ENCODE measurements at places on chromosomes 12 and 14. TPM values are rescaled to one million over a fixed set of nuclear protein-coding genes. Genes with fewer than 3 reads are reported as not detected.

- H3K27me3 ChIP-seq = no peaks in the 10 kb centered on the region
- DNase-seq = no peak
- no peaks in the 10 kb centered on the region for H3K36me3 ChIP-seq
- H3K4me1 ChIP-seq = no peaks in the 10 kb centered on the region
- no peak overlapping the region for H3K27ac ChIP-seq
Observed at GRCh38 chr14:65581799-65582198, 169.3 kb downstream of the FUT8 start.

DNA sequence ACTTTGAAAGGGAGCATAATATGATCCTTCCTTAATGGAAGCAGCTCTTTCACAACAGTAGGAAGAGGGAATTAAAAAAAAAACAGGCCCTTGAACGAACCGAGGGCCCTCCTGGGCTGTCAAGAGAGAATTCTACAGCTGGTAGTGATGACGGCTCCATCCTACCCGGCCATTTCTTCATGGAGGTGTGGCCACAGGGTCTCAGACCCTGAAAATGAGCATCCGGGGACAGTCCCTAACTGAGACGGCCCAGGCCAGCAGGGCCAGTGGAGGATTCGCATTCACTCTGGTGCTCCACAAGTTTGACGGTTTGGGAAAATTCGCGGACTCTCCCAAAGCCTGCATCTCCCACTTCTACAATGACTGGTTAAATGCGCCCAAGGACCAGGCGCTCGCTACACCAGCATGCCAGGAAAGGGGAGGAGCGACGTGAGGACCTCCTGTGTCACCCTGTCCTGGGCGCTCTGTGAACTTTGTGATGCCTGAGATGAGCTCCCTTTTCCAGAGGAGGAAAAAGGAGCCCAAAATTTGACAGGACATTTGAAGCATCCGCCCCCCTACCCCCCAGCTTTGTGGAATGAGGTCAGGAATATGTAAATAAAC lies 66.8 kb downstream of the BCL11B start:
- H3K27ac ChIP-seq = peak overlapping the region; percentile 75
- H3K36me3 ChIP-seq = peaks cover 62% of the 10 kb centered on the region
- peak overlapping the region; percentile 66 for H3K4me3 ChIP-seq
- H3K27me3 ChIP-seq = no peaks in the 10 kb centered on the region

DNA sequence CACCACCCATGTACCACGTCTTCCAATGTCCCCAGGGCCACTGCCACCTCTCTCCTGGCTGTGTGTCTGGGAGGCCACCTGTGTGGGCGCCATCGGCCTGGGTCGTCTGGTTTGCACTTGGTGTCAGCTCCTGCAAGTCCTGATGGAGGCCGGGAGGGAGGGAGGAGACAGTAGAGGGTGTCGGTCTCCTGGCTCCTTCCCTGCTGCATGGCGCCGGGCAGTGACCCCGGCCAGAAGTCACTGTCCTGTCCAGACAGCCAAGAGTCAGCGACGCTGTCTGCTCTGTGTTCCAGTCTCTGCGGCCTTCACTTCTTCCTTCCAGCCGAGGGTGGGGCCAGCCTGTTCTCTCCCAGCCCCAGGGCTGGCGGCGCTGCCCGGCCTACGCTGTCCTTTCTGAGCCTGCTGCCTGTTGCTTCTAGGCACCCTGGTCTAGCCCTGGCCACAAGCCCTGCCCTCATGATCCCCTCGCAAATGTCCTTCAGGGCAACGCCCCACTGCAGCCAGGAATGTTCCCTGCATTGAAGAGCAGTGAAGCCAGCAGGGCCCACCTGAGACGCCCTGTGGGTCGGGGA lies 13.0 kb upstream of the LBHD2 start:
- no peak for DNase-seq
- H3K36me3 ChIP-seq = no peaks in the 10 kb centered on the region
- H3K27me3 ChIP-seq = no peaks in the 10 kb centered on the region
- no peak overlapping the region for H3K27ac ChIP-seq

DNA sequence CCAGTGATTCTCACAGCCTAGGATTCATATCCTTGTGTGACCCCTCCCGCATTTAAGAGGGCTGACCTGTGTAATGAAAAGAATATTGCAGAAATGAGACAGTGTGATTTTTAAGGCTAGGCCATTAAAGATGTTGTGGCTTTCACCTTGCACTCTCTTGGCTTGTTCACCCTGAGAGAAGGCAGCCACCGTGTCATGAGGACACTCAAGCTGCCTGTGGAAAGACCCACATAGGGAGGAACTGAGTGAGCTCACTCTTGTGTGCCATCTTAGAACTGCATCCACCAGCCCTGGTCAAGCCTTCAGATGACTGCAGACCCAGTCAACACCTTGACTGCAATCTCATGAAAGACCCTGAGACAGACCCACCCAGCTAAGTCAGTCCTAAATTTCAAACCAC lies 46.3 kb upstream of the TMPO start:
- H3K4me3 ChIP-seq = no peak overlapping the region
- H3K27me3 ChIP-seq = peaks cover 2% of the 10 kb centered on the region
- no peak overlapping the region for H3K27ac ChIP-seq

DNA sequence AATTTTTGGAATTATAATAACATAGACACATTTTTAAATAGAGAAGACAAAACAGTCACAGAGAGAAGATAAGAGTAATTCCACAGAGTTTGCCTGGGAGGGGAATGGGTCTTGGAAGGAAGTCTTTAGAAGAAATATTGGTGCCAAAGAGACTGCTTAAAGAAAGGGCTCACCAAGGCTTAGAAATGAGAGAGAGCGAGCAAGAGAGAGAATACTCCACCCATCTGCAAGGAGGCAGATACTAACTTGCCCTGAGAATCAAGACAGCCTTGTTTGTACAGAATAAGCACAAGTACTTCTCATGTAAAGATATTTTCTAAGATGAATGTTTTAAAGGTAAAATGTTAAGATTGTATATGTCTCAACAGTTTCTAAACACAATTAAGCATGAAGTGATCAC lies 165.5 kb downstream of the SLC38A4 start:
- H3K27me3 ChIP-seq = no peaks in the 10 kb centered on the region
- no peak overlapping the region for H3K27ac ChIP-seq
- no peak overlapping the region for H3K4me3 ChIP-seq
- no peaks in the 10 kb centered on the region for H3K36me3 ChIP-seq
- no peaks in the 10 kb centered on the region for H3K4me1 ChIP-seq

DNA sequence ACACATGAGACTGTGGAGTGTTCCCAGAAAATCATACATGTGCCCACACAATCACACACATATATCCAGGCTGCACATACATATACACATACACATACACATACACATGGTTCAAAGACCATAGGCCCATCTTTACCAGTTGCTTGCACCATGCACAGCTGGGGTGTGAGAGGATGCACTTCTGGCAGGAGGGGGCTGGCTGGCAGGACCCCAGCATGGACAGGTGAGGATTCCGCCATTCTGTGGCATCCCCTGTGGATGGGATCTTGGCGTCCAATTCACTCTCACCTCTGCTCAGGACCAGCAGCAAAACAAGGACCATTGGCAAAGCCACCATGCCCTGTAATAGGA lies 7.0 kb downstream of the ITGB7 start:
- peaks cover 32% of the 10 kb centered on the region for H3K36me3 ChIP-seq
- H3K27me3 ChIP-seq = no peaks in the 10 kb centered on the region
- H3K4me1 ChIP-seq = peaks cover 72% of the 10 kb centered on the region
- H3K4me3 ChIP-seq = peak overlapping the region; percentile 55
- DNase-seq = no peak
- peak overlapping the region; percentile 76 for H3K27ac ChIP-seq

DNA sequence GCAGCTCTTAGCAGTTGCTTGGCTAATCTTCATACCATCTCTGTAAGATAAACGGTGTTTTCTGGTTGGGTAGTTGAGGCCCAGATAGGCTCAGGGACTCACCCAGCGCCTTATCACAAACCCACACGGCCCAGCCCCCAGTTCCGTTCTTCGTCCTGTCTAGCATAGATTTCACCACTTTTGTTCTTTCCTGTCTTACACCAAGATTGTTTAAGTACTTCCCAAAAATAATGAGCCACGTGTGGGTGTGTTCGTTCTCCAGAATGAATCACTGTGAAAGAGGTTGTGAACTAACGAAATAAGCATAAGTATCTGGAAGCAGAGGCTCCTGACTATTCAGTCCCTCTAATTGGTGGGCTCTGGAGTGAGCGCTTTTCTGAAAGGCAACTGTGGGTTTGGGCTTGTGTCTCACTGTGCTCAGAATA lies 21.4 kb downstream of the ACVR1B start:
- H3K4me3 ChIP-seq = peak overlapping the region; percentile 53
- H3K4me1 ChIP-seq = peaks cover 50% of the 10 kb centered on the region
- H3K27ac ChIP-seq = no peak overlapping the region
- H3K27me3 ChIP-seq = no peaks in the 10 kb centered on the region

DNA sequence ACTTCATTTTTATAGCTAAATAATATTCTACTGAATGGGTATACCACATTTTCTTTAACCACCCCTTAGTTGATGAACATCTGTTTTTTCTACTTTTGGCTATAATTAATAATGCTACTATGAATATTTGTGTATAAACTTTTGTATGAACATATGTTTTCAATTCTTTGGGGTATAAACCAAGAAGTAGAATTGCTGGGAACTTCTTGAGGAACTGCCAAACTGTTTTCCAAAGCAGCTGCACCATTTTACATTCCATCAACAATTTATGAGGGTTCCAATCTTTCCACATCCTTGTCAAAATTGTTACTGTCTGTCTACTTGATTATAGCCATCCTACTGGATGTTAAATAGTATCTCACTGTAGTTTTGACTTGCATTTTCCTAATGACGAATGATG lies 221.8 kb downstream of the PRKD1 start:
- DNase-seq = no peak
- H3K27ac ChIP-seq = no peak overlapping the region
- H3K4me1 ChIP-seq = no peaks in the 10 kb centered on the region
- H3K27me3 ChIP-seq = no peaks in the 10 kb centered on the region
- H3K36me3 ChIP-seq = no peaks in the 10 kb centered on the region

GRCh38 chr14:33039311-33039710 lies 100.6 kb downstream of the NPAS3 start:
- no peaks in the 10 kb centered on the region for H3K4me1 ChIP-seq
- no peaks in the 10 kb centered on the region for H3K36me3 ChIP-seq
- no peak overlapping the region for H3K4me3 ChIP-seq
- no peak for DNase-seq
- no peaks in the 10 kb centered on the region for H3K27me3 ChIP-seq

DNA sequence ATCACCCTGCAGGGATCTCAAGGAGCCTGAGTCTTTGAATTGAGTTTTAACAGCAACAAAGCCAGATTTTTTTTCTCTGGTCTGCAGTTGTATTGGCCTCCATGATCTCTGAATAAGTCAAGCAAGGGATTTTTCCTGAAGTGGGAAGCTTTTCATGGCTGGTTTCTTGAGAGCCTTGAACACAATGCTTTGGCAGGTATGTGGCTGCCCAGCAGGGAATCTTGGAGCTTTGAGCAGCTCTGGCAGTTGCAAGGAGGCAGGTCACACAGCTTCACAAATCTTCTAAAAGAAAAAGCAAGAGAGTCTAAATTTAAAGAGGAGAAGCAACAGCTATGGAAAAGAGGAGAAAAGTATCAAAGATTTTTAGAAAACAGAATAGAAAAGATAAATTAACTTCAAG lies 60.1 kb downstream of the RPS29 start:
- no peak overlapping the region for H3K4me3 ChIP-seq
- no peaks in the 10 kb centered on the region for H3K27me3 ChIP-seq
- DNase-seq = no peak
- H3K4me1 ChIP-seq = no peaks in the 10 kb centered on the region

DNA sequence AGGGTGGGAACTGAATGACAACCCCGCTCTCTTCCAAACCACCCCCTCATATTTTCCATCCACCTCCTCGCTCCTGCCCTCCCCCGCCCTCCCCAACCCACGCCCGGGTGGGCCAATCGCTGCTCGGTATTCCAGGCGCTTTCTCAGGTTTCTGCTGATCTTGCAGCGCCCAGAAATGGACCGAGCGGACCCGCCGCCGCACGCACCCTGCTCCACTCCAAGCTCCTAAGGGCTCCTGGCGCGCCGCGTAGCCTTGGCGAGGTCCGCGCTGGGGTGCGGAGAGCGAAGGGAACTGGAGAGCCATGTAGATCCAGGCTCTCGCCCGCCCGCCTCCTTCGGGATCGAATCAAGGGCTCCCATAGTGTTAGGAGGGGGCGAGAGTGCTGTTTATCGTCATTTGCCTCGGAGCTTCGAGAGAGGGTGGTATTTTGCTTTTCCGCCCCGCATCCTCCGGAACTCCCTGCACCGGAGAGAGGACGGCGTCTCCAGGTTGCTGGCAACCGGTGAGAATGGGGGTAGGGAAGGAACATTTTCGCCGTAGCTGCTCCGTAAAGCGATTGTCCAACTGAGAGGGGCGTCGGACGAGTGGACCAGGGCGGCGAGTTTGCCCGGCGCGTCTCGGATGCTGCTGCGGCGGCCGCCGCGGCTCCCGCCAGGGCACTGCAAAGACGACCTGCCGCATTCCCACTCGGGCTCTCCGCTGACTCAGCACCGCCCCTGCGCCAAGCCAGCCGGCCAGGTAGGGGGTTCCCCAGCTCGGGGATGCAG lies at the start of gene KCNA1:
TSS of gene KCNA1 (plus strand) at position 172 of the 768 bp plus-strand sequence. CDS start 1,474 bp downstream, outside the sequence.
- no peak within 1 kb of the TSS for H3K27ac ChIP-seq
- no peak for DNase-seq
- peak within 1 kb of the TSS; percentile 66 for H3K4me3 ChIP-seq
- H3K27me3 ChIP-seq = peaks cover 45% of the 10 kb centered on the region
- peaks cover 27% of the 10 kb centered on the region for H3K4me1 ChIP-seq
- H3K36me3 ChIP-seq = no peaks in the 10 kb centered on the region

DNA sequence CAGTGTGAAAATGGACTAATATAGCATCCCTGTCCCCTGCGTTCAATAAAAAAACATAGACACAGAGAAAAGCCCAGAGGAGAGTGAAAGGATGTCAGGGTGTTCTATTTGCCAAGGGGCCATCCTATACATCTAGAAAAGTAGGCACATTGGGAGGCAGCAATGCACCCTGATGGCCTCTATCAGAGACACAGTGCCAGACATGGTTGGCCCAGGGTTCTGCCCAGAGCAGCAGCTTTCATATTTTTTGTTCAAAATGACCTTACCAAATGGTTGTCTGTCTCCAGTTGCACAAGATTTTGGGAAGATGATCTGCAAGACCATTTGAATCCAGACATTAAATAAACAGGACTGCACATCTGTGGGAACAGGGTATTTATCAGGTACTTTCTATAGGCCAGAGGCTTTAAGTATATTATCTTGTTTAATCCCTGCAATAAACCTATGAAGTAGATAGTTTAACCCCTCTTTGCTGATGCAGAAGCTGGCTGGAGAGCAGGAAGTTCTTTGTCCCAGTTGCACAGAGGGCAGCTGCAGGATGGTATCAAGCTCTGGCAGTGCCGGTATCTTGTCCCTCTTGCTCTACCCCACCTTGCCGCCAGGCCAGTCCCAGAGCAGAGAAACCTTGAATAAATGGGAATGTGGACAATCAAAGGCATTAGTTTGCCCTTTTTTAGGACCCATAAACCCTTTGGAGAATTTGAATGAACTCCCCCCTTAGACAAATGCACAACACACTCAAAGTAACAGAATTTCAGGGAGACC lies 171.8 kb upstream of the PWP1 start:
- H3K4me3 ChIP-seq = no peak overlapping the region
- H3K27me3 ChIP-seq = no peaks in the 10 kb centered on the region
- H3K36me3 ChIP-seq = no peaks in the 10 kb centered on the region
- no peak for DNase-seq
- no peak overlapping the region for H3K27ac ChIP-seq

The GPR84 gene
- not detected for polyA plus RNA-seq

The HOXC13 gene
- not detected for polyA plus RNA-seq

The OVCH1 gene
- polyA plus RNA-seq = not detected

The GALNT6 gene
- 2.4 TPM for polyA plus RNA-seq

The MIPOL1 gene
- polyA plus RNA-seq = not detected

The AP1G2 gene
- 56.1 TPM for polyA plus RNA-seq

The NAB2 gene
- 0.31 TPM for polyA plus RNA-seq

Data from CD4-positive, CD25-positive, alpha-beta regulatory T cell (primary cell).